ENCODE measurements at places on chromosomes 7 and 10. TPM values are rescaled to one million over a fixed set of nuclear protein-coding genes. Genes with fewer than 3 reads are reported as not detected.
A peak's percentile ranks its signal among the peaks of the same experiment; 100 is the strongest.

Gene HABP2
- 7.5 TPM for total RNA-seq

DNA sequence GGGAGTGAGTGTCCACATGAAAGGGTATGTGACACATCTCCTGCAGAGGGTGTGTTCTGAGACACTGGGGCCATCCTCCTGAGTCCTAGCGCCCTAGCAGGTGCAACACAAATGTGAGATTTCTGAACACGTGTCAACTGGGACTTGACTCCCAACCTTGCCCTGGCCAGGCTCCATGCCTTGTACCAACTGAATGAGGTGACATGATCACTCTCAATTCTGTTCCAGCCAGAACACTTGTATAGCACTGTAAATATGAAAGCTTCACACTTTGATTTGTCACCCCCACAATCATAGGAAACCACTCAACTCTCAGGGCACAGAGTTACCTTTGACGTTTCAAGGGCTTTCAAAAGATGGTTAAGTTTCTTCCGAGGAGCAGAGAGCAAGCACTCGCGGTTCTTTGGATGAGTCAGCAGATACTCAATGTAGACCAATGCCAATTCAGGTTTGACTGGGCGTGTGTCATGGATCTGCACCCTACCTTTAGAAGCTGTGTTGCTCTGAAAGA is 48.6 kb downstream of the NCAPG2 start:
- no peak overlapping the region for H3K4me3 ChIP-seq
- H3K27me3 ChIP-seq, result no peaks in the 10 kb centered on the region
- H3K27ac ChIP-seq, result no peak overlapping the region
- DNase-seq, result no peak

DNA sequence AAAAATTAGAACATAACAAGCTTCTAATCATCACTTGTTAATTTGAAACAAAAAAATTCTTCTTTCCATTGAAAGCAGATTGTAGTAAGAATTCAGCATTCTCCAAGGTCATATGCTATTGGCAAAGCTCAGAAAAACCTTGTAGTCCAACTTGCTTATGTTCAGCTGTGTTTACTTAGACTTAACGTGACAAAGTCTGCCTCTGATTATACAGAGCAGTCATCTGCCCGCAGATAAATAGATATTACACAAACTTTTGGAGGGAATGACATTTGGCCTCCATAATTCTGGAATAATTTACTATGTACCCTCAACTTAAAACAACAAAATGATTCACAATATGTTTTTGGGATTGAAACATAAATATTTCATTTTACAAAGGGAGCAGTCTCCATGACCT is 45.8 kb downstream of the MKX start:
- H3K27ac ChIP-seq, result no peak overlapping the region
- no peaks in the 10 kb centered on the region for H3K27me3 ChIP-seq
- H3K4me3 ChIP-seq, result no peak overlapping the region

- H3K27me3 ChIP-seq, result peaks cover 6% of the 10 kb centered on the region
- no peaks in the 10 kb centered on the region for H3K36me3 ChIP-seq
- H3K4me3 ChIP-seq, result no peak overlapping the region
These were observed 196.4 kb upstream of the ZNF32 start for GRCh38 chr10:43845121-43845520.

Gene KCP
- total RNA-seq, result 4.2 TPM

Gene GPR146
- total RNA-seq, result 1.2 TPM

GRCh38 chr10:29083096-29083495 is 205.8 kb upstream of the LYZL1 start:
- H3K4me3 ChIP-seq, result no peak overlapping the region
- no peaks in the 10 kb centered on the region for H3K27me3 ChIP-seq
- H3K4me1 ChIP-seq, result peaks cover 24% of the 10 kb centered on the region
- H3K36me3 ChIP-seq, result no peaks in the 10 kb centered on the region
- H3K27ac ChIP-seq, result no peak overlapping the region
- DNase-seq, result no peak

DNA sequence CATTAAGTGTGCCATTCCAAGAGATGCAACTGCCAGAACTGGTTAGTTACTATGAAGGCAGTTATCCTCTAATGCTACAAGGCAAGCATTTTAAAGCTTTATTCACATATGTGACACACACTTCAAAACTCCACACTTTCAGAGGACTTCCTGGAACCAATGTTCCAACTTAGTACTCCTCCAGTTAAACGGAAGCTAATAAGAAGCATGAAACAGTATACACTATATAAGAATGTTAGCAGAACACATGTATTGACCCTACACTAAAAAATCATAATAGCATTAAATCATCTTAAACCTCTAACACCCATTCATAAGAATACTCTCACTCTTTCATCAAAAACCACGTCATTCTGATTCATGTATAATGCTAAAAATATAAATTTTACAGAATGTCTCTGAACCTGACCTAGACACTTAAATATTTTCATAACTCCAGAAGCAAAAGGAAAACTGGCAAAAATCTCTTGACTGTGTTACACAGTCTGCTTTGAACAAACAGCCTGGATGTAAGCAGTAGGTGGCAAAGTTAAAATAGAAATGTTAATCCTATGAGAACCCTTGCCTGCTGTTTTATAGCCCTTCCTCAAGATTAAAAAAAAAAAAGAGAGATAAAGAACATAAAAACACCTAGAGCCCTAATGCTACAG is 135.0 kb downstream of the SEMA3C start:
- DNase-seq, result no peak
- no peak overlapping the region for H3K27ac ChIP-seq
- H3K36me3 ChIP-seq, result peaks cover 16% of the 10 kb centered on the region
- peaks cover 29% of the 10 kb centered on the region for H3K4me1 ChIP-seq
- no peak overlapping the region for H3K4me3 ChIP-seq

DNA sequence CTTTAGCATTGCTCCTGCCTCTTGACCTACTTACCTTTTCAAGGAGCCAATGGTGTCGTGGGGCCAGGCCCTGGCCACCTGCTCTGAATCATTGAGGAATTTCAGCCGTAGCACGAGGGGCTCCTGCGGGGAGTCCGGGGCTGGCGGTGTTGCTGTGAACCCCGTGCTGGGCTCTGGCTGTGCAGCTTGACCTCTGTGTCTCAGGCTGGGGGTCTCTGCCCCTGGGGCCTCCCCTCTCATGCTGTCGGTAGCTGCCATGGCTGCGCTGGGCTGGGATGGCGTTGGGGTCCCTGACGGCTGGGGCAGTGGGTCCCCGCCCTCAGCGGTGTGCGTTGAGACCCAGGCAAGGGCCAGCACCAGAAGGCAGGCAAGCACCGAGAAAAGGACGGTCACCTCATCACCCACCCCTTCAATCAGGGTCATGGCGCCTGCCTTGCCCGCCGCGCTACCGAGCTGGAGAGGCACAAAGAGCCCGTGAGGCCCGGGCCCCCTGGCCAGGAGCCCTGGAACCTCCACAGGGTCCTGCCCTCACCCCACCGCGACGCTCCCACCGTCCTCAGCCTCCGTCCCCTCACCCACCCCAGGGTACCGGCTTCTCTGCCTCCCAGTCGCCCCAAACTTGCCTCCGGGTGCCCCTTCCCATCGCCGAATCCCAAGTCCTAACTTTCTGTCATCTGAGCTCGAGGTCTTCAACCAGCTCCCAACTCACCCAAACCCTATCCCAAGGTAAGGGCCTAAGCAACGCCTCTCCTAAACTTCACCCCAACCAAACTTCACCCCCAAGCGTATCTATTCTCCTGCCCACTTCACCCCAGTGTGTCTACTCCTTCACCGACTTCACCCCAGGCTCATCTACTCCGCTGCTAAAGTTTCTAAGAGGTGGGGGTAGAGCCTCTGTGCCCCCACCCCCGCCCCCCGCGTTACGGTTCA is 887 bp downstream of the TMUB1 start:
- H3K27ac ChIP-seq, result peak overlapping the region; percentile 85
- no peaks in the 10 kb centered on the region for H3K27me3 ChIP-seq
- H3K4me3 ChIP-seq, result peak overlapping the region; percentile 93
- peaks cover 32% of the 10 kb centered on the region for H3K4me1 ChIP-seq
- no peaks in the 10 kb centered on the region for H3K36me3 ChIP-seq
